ENCODE measurements at places on chromosomes 5 and 9.

DNA sequence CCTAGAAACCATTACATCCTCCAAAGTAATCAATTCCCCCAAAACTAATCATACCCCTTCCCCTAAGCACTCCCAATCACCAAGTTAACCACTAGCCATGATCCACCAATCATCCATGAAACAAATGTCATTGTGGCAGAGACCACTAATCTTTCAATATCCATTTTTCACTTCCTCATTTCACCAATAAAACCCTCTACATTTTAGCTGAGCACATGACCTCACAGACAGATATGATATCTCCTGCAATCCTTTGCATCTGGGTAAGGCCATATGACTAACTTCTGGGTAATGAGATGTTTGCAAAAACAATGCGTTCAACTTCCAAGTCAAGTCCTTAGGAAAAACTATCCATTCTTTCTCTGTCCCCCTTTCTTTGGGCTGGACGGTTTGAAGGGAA lies 20.7 kb downstream of the OR2S2 start:
- DNase-seq = no peak

DNA sequence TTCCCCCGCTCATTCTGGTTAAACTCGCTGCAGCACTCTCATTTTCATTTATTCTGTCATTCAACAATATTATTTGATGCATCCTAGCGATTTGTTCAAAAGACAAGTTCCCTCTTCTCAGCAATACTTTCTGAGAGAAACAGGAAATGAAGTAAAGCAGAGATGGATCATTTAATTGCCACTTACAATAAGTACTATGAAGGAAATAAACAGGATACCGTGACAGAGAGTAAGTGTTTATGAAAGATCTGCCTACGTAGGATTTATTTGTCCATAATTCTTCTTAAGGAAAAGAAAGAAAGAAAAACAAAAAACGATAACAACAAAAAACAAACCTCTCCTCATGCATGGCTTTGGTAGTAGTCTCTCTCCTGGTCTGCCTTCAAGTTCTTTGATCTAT lies 406.8 kb upstream of the ZNF608 start:
- no peak for DNase-seq

- DNase-seq = no peak
These were observed 841 bp downstream of the ASB6 start for GRCh38 chr9:129640871-129641749.

- no peak for DNase-seq
These were observed 99.5 kb downstream of the VPS13A start for GRCh38 chr9:77276799-77277198.

DNA sequence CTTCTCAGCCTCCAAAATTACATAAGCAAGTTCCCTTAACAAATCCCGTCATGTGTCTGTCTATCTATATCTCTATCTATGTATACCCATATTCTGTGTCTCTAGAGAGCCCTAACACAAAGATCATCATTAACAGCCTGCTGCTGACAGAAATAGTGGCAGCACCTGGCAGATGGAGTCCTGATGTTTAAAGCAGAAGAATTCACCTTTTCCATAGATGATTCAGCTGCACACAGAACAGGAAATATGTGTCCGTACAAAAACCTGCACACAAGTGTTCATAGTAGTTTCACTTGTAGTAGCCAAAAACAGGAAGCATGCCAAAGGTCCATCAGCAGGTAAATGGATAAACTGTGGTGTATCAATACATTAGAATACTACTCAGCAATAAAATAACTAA lies 45.0 kb upstream of the ACO1 start:
- no peak for DNase-seq

DNA sequence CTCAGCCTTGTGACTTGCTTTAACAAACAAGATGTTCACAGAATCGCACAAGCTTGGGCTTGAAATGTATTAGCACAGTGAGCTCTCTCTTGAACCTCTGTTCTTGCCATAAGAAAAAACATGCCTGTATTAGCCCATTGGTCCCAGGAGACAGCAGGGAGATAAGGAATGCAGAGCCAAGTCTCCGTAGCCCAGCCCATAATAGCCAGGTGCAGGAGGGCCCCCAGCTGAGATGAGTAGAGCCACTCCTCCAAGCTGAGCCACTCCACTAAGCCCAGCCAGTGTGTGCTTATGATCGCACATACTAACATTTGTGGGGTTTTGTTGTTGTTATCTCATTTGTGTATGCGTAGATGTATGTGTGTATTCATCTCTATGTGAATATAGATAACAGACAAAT lies 21.6 kb upstream of the SVEP1 start:
- no peak for DNase-seq

GRCh38 chr5:7078101-7078500 lies 317.8 kb upstream of the ADCY2 start:
- no peak for DNase-seq

DNA sequence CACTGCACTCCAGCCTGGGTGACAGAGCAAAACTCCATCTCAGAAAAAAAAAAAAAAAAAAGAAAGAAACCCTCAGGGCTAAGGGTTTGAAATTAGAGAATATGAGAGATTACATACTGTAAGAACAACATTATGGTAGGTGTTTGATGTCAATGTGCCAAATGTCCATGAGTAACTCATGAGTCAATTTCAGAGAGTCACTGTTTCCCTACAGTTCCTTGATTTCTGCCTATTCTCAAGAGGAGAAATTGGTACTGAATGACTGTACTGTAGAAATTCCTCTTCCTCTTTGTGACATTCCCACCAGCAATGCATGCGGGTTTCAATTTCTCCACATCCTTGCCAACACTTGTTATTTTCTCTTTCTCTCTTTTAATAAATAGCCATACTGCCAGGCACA lies 35.2 kb downstream of the MARVELD2 start:
- DNase-seq = peak; percentile 63

DNA sequence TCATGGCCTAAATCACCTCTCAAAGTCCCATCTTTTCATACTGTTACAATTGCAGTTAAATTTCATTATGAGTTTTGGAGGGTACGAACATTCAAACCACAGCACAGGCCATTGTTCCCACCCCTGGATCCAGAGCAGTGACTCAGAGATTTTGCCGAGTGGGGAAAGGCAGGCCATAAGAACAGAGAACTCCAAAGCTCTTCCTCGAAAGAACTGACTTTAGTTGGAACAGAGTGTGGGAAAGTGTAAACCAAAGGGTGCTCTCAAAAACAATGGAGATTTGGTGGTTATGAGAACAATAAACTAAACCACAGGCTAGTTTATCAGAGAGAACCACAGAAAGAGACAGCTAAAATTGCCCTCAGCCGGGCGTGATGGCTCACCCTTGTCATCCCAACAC lies 19.4 kb upstream of the GRPEL2 start:
- DNase-seq = no peak

DNA sequence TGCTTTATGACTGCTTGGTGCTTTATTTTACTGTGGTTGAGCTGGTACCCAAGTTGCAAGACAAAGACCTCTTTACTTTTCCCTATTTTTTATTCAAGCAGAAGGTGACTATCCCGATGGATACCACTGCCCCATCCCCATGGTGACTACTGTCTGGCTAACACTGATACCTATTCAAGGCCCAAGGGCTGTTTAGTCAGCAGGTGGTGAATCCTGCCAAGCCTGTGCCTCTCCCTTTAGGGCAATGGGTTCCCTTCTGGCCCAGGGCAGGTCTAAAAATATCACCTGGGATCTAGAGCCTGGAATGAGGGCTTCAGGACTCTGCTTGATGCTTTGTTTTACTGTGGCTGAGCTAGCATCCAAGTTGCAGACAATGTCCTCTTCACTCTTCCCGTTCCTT lies 510.0 kb upstream of the GRAMD2B start:
- DNase-seq = no peak

- DNase-seq = no peak
These were observed 80.3 kb downstream of the HRH2 start for GRCh38 chr5:175738126-175738525.

DNA sequence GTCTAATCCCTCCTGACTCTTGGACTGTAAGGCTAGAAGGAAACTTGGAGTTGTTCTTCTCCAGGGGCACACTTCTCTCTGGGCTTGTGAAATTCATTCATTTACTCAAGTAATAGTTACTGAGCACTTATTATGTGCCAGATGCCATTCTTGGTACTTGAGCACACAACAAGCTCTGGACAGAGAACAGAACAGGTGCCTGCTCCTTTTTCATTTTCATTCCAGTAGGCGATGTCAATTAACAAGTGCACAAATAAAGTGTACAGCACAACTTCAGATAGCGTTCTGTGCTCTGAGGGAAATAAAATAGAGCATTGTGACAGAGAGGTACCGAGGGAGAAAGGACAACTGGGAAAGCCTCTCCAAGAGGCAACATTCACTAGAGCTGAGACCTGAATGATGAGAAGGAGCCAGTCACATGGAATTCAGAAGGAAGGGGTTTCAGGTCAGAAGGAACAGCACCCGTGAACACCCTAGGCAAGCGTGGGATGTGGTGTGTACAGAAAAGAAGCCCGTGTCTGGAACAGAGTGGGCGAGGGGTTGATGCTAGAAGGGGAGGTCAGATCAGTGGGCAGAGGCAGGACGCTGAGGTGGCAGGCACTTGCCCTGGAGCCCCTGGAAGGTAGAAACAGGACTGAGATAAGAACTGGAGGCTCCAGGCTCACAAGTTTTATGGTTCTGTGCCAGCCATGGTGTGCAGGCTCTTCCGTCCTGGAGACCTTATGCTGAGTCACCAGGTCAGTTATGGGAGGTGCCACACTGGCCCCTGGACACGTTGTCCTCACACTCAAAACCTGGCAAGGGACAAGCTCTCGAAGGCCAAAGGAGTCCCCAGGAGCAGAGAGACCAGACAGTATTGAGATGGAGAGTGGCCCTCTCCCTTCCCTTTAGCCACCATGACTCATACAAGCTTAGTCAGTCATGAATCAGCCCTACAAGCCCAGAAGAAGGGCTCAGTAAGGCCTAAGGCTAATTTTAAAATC lies 7.2 kb upstream of the ABLIM3 start:
- DNase-seq = peak; percentile 69

DNA sequence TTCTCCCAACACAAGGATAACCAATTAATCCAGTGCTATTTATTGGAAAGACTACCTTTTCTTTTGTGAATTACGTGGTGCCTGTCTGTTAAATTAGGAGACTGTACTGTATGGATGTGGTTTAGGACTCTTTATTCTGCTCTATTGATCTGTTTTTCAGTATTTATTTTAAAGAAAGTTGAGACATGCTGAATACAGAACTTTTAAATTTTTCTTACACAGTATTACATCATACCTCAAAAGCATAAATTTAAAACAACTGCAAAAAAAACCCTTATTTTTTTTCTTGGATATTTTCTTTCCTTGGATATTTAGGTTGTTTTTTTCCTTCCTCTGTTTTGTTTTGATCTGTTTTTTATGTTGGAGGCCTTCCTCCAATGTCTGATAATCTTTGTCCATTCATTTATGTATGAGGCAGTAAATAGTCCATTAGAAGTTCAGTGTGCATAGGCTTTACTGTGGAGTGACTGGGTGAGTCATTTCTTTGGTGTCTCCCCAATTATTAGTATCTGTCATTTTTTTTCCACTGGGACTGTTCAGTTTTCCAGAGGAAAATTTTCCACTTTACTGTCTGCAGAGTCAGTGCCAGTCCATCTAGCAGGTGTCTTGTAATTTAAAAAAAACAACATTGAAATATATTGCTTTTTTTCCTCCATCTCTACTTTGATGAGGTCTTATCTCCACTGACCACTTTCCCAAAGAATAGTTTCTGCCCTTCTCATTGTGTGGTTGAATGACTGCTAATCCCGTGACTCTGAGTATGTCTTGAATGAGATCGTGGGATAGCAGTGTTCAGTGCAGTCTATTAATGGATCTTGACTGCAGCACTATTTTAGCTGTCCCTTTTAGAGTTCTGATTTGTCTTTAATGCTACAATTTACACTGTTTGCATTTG lies 15.2 kb downstream of the CYSTM1 start:
- DNase-seq = peak; percentile 14

GRCh38 chr5:59893429-59894227 lies at the start of gene PDE4D:
Gene PDE4D, minus strand, starts transcription at chr5:59893726.
- DNase-seq = no peak

- DNase-seq = no peak
These were observed 27.5 kb downstream of the AMBP start for GRCh38 chr9:114050646-114051045.

DNA sequence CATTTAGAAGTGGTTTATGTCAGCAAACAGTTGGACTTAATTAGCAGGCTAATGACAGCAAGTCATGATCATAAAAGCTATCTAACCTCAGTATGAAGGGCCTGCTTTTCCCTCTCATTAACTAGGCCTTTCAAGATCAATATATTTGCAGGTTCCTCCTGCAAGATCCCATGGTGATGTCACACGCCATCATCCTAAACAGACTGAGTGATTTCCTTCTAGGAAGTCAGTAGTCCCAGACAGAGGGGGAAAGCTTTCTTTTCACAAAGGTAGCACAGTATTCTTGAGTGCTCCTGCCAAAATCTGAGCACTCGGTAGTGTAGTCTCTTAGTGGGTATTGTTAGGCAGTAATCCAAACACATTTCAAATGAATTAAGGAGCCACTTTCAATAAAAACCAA lies 52.5 kb downstream of the UIMC1 start:
- no peak for DNase-seq

DNA sequence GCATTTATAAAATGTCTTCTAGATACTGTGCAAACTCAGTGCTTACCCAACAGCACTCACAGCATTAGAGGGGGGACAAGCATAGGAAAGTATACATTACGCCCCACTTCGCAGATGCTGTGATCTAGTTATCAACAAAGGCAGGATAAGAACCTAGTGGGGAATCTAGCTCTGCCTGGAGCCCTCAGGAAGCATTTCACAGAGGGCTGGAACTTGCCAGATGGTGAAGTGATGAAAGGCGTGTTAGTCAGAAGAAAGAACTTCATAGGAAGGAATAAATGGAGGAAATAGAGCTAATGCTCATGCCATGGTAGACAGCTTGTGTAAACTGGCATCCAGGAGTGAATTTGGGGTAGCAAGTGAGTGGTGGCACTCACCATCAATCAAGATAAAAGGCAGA lies 25.8 kb downstream of the DIRAS2 start:
- DNase-seq = no peak

- peak; percentile 33 for DNase-seq
These were observed 198.1 kb downstream of the NPR3 start for GRCh38 chr5:32909207-32909606.

GRCh38 chr9:119216651-119217331 lies 152.4 kb downstream of the BRINP1 start:
- peak; percentile 2 for DNase-seq

- DNase-seq = no peak
These were observed 84.5 kb upstream of the CER1 start for GRCh38 chr9:14806941-14807520.

DNA sequence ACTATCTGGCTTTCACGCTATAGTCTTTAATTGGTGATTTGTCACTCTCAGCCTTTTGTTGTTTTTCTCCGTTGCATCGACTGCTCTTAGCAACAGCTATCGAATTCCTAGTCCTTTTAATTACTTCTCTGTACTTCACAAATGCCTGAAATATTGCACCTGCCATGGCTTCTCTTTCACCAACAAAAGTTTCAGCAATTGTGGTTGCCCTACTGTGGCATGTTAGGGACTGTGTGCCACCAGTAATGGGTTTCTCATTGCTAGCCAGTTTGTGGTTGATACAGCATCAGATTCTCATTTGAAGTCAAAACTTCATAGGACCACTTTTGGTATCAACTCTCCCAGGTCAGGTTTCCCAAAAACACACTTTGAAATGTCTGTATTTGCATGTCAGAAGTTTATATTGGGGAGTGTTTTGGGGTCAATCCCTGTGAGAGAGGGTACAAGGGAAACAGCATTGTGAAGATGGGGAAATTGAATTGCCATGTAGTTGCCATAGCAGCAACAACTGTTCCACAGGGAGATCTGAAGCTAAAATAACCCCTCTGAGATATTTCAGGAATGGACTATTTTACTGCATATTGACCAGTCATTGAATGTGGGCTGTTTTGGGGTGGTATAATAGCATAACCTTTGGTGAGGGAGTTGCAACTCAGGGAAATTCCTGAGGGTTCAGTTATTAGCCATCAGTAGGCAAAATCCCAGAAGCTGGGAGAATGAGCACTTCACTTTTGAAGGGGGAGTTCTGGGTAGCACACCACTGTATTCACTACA lies 99.2 kb downstream of the WDR70 start:
- DNase-seq = no peak
